ENCODE measurements at places on chromosomes 13 and 19. TPM values are rescaled to one million over a fixed set of nuclear protein-coding genes. Genes with fewer than 3 reads are reported as not detected.

DNA sequence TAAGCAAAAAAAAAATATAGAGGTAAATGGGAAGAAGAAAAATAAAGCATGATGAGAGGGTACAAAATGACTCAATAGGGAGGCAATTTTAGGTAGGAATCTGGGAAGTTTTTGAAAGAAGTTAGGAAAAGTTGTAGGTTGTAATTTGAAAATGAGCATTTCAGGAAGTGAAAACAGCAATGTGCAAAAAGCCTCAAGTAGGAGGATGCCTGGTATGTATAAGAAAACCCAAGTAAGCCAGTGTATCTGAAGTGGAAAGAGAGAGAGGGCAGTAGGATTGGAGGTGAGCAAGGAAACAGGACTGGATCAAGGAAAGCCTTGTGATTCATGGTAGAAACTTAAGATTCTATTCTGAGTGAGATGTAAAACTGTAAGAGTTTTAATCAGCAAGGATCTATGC is 121.6 kb upstream of the SPRY2 start:
- H3K27me3 ChIP-seq = no peaks in the 10 kb centered on the region
- no peaks in the 10 kb centered on the region for H3K4me1 ChIP-seq
- H3K27ac ChIP-seq = no peak overlapping the region
- no peaks in the 10 kb centered on the region for H3K36me3 ChIP-seq
- no peak for DNase-seq

The PEAK3 gene
- polyA plus RNA-seq = 7.4 TPM

The EBPL gene
- polyA plus RNA-seq = 92.7 TPM

GRCh38 chr13:32852526-32852925 is 163.7 kb upstream of the KL start:
- H3K4me3 ChIP-seq = no peak overlapping the region
- H3K4me1 ChIP-seq = no peaks in the 10 kb centered on the region
- H3K27ac ChIP-seq = no peak overlapping the region
- no peaks in the 10 kb centered on the region for H3K36me3 ChIP-seq
- H3K27me3 ChIP-seq = no peaks in the 10 kb centered on the region

The WDR62 gene
- 1.3 TPM for polyA plus RNA-seq

DNA sequence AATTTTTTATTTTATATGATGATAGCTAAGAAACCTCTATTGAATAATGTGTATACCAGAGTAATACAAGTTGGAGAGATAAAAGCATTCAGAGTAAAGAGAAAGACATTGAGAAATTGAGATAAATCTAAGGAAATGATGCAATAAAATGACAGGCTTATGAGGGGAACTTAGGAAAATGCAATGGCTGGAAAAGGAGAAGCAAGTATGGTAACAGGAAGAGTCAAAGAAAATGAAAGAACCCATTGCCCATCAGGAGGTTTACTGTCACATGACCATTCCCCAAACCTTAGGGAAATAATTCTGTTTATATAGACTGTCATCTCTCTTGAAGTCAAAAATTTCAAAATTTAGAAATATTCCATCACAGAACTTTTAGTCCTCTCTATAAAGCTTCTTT is 808.0 kb upstream of the PRR20A start:
- no peak overlapping the region for H3K27ac ChIP-seq
- H3K4me3 ChIP-seq = no peak overlapping the region

DNA sequence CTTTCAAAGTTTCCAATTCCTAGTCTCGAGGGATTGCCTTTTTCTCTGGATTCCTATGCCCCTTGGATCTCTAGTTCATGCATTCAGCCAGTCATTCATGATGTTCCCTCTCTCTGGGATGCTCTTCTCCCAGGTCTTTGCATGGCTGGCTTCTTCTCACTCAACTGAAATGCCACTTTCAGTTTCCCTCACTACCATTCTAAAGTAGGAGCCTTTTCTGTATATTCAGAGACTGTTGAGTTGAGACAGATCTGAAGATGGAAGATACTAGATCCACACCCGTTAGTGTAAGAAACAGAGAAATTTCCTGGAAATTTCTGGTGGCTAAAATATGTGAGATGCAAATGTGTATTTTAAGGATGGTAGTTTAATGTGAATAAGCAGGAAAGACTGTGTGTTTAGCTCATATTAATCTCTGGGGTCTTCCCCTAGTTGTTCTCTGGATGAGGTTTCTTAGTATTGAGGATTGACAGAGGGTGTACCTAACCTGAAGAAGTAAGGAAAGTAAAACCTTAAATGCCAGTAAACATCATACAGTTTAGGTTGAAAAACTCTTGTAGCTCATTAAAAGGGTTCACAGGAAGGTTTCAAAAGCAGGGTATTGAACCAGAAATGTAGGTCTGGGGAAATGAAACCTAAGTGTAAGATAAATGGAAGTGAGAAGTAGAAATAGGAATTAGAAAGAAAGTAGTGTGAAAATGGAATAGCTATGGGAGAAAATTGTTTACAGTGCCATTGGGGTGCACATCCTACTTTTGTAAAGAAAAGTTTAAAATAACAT is 331.3 kb downstream of the NDFIP2 start:
- H3K4me3 ChIP-seq = no peak overlapping the region
- no peaks in the 10 kb centered on the region for H3K27me3 ChIP-seq
- H3K36me3 ChIP-seq = no peaks in the 10 kb centered on the region
- H3K4me1 ChIP-seq = peaks cover 6% of the 10 kb centered on the region
- no peak for DNase-seq
- no peak overlapping the region for H3K27ac ChIP-seq

DNA sequence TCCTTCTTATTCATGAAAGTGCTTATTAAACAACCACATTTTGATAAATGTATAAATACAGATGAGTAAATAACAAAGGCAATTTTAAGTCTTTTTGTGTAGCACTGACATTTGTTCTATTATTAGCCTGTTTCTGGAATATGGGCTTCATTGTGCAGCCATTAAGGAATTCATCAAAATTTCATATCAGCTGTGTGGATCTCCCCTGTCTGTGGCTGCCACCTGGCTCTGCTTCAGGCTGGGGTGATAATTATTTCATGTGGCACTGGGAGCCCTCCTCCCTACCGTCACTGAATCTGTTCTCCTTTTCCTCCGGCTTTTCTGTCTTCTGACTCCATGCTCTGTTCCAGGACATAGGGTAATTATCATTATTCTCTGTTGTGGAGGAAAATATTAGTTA is 57.1 kb downstream of the LMO7 start:
- DNase-seq = no peak
- H3K4me1 ChIP-seq = no peaks in the 10 kb centered on the region
- no peak overlapping the region for H3K4me3 ChIP-seq
- no peaks in the 10 kb centered on the region for H3K36me3 ChIP-seq
- H3K27me3 ChIP-seq = no peaks in the 10 kb centered on the region
- H3K27ac ChIP-seq = no peak overlapping the region

The PSG3 gene
- not detected for polyA plus RNA-seq

- DNase-seq = no peak
- H3K27me3 ChIP-seq = no peaks in the 10 kb centered on the region
- no peak overlapping the region for H3K27ac ChIP-seq
- H3K4me1 ChIP-seq = no peaks in the 10 kb centered on the region
- H3K4me3 ChIP-seq = no peak overlapping the region
- no peaks in the 10 kb centered on the region for H3K36me3 ChIP-seq
Measured at GRCh38 chr13:95100525-95101433, 200.5 kb downstream of the ABCC4 start.

The POSTN gene
- polyA plus RNA-seq = 12.8 TPM

The ZNF708 gene
- 2.6 TPM for polyA plus RNA-seq

The CGB1 gene
- not detected for polyA plus RNA-seq

The CLEC17A gene
- 0.08 TPM for polyA plus RNA-seq

The FFAR1 gene
- 1.1 TPM for polyA plus RNA-seq

- no peaks in the 10 kb centered on the region for H3K36me3 ChIP-seq
- H3K4me1 ChIP-seq = no peaks in the 10 kb centered on the region
- no peak for DNase-seq
- H3K4me3 ChIP-seq = no peak overlapping the region
- no peak overlapping the region for H3K27ac ChIP-seq
Measured at GRCh38 chr13:21901336-21901735, 230.5 kb downstream of the FGF9 start.

- H3K4me3 ChIP-seq = no peak overlapping the region
- no peaks in the 10 kb centered on the region for H3K4me1 ChIP-seq
- H3K27ac ChIP-seq = no peak overlapping the region
- peaks cover 20% of the 10 kb centered on the region for H3K36me3 ChIP-seq
- H3K27me3 ChIP-seq = no peaks in the 10 kb centered on the region
- no peak for DNase-seq
Measured at GRCh38 chr13:77902319-77902963, 16.2 kb downstream of the EDNRB start.

The SIAH3 gene
- polyA plus RNA-seq = 0.06 TPM

- no peak for DNase-seq
- H3K4me1 ChIP-seq = no peaks in the 10 kb centered on the region
- H3K4me3 ChIP-seq = no peak overlapping the region
- peaks cover 4% of the 10 kb centered on the region for H3K27me3 ChIP-seq
- no peaks in the 10 kb centered on the region for H3K36me3 ChIP-seq
Measured at GRCh38 chr13:31719214-31719613, 20.1 kb upstream of the RXFP2 start.

The CAPN12 gene
- polyA plus RNA-seq = 4.9 TPM

- no peak overlapping the region for H3K4me3 ChIP-seq
- H3K27ac ChIP-seq = peak overlapping the region; percentile 80
- peaks cover 28% of the 10 kb centered on the region for H3K4me1 ChIP-seq
- peak; percentile 90 for DNase-seq
Measured at GRCh38 chr19:19490214-19490968, 25.0 kb downstream of the TSSK6 start.
